DMS79 (cell line): ENCODE measurements at places on chromosomes 5 and 9.

- DNase-seq: no peak
These were observed 21.9 kb downstream of the ABITRAM start for GRCh38 chr9:108956022-108956630.

GRCh38 chr5:81006947-81007636, 46.9 kb downstream of the RASGRF2 start:
- no peak for DNase-seq

DNA sequence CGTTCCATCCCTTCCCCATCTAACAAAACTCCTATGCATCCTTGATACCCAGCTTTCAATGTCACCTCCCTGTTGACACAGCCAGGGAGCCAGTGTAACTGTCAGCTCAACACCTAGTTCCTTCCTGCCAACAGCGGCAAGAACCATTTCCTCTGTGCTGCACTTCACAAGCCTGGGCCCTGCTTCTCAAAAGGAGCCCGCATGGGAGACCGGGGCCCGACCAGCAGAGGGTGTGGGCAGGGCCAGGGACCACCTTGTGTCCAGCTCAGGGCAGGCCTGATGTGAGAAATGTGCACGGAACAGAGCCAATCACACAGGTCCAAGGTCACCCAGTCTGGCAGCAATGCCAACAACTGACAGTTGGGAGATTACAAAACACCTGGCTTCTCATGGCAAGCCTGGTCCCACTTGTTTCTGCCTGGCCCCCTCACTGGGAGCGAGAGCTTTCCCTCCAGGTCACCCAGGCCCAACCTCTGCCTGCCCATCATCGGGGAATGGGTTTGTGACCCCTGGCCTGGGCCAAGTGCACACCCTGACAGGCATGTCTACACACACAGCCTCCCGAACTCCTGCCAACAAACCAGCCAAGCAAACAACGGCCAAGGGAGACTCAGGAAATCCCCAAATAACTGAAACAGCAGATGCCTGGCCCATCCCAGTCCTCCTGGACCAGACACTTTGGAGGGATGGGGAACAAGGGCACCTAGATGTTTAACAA, 3.1 kb downstream of the RNF44 start:
- DNase-seq: no peak

GRCh38 chr5:157384971-157385709, 74.9 kb upstream of the NIPAL4 start:
- DNase-seq: no peak

- DNase-seq: no peak
These were observed 192.9 kb downstream of the FBXL7 start for GRCh38 chr5:15692706-15693381.

DNA sequence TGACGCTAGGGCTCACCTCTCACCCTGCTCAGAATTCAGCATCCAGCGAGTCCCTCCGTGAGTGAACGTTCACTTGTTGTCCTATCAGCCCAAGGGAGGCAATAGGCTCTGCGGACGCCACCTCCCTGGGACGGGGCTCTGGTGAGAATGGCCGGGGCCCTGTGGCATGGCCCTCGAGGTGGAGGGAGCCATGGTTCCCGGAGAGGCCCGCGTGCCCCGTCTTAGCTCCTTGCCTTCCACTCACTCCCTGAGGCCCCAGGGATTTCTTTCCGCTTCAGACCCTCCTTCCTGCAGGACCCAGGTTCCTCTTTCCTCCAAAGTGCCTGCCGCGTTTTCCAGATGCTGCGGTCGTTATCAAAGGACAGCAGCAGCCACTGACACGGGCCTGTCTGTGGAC, 21.5 kb downstream of the EXOC3 start:
- no peak for DNase-seq

- DNase-seq: no peak
These were observed 24.0 kb downstream of the TMEM161B start for GRCh38 chr5:88244686-88245085.

- no peak for DNase-seq
These were observed at the start of gene CAVIN4 for GRCh38 chr9:100577776-100578448. Gene CAVIN4, plus strand, starts transcription at chr9:100578079. Its CDS starts 65 bp downstream, at chr9:100578144.

GRCh38 chr5:1725641-1726468, 73.8 kb downstream of the MRPL36 start:
- no peak for DNase-seq

DNA sequence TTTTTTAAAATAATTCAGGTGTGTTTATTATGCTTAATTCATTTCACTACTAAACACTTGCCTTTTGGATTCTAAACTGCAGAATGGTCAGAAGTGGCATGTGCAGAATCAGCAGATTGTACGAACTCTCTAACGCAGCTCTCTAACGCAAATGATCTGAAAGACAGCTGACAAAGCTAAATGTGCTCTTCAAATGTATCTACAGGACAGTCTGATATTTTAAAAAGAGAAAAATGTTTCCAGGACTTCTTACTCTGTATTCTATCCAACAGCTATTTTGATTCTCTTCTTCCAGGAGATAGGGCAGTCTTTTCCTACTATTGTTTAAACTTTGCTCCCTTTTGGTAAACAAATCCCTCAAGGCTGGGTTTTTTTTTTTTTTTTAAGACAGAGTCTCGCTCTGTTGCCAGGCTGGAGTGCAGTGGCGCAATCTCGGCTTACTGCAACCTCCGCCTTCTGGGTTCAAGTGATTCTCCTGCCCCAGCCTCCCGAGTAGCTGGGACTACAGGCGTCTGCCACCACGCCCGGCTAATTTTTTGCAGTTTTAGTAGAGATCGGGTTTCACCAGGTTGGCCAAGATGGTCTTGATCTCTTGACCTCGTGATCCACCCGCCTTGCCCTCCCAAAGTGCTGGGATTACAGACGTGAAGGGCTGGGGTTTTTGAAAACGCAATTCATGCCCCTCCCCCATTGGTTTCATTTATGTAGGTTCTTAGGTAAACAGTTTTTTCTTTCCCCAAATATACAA, 1.2 kb downstream of the NMRK1 start:
- no peak for DNase-seq

- no peak for DNase-seq
These were observed 558.0 kb downstream of the EBF1 start for GRCh38 chr5:158541536-158542297.

GRCh38 chr5:94908889-94909480, 290.5 kb downstream of the SLF1 start:
- no peak for DNase-seq

DNA sequence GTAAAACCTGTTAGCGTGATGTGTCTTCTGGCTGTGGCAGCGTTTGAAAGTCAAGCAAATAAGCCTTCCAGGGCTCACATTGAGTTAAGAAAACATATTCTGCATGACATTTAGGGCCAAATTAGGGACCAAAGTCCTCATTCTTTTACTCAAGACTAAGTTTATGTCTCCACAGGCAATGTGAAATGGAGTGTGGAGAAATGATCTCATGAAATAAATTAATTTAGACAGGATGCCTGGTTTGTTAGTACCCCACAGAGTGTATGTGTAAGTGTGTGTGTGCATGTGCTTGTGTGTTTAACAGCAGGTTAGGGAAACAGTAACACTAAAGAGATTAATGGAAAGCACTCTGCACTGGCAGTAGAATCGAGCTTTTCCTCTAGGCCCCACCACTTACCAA, 82.9 kb upstream of the SNX2 start:
- no peak for DNase-seq

DNA sequence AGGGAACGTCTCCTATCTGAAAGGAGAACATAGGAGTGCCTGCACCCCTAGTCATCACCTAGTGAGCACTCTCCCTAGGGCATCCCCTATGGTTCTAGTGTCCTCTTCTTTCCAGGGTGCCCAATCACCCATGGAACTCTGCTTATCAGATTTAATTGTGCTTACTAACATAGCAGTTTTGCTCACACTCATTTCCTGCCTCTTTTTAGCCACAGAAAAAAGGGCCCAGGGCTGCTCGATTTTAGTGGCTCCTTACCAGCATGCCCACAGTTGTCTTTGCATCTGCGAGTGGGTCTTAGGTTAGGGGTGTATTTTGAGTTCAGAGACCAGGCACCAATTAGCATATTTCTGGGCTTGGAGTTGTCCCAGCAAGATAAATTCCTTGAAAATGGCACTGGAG, 1110.2 kb downstream of the TAF11L14 start:
- no peak for DNase-seq

DNA sequence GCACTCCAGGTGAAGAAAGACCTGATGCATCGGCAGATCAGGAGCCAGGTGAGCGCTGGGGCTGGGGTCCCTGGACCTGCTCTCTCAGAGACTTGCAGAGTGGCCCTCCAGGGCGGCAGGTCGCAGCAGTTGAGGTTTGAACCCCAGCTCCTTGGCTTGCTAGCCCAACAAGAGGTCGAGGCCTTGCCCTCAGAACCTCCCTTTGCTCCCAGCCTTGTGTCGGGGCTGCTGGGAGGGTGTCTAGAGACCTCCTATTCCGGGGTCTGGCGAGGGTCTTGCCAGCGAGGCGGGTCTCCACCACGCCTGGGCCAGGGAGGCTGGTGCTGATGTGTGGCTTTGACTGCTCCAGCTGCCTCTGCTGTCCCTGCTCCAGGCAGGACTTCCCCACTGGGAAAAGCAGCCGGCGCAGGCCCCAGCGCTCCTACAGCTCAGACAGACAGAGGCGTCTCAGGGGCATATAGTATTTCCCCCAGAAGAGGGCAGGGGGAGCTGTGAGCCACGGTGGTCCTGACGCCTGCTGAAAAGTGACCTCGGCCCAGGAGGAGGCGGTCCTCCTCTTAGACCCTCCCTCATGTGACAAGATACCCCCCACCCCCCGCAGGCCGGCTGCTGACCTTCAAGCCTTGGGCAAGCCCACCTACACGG, 38.3 kb downstream of the LRSAM1 start:
- no peak for DNase-seq

- no peak for DNase-seq
These were observed at the start of gene GFRA3 for GRCh38 chr5:138274189-138274853. Gene GFRA3, minus strand, starts transcription at chr5:138274621. Its CDS starts 197 bp downstream, at chr5:138274424.

- DNase-seq: no peak
These were observed 131.5 kb downstream of the ZNF608 start for GRCh38 chr5:124614836-124615385.
